Esophagus mucosa (tissue), 1 donor: ENCODE measurements at places on chromosomes 2 and 18.

DNA sequence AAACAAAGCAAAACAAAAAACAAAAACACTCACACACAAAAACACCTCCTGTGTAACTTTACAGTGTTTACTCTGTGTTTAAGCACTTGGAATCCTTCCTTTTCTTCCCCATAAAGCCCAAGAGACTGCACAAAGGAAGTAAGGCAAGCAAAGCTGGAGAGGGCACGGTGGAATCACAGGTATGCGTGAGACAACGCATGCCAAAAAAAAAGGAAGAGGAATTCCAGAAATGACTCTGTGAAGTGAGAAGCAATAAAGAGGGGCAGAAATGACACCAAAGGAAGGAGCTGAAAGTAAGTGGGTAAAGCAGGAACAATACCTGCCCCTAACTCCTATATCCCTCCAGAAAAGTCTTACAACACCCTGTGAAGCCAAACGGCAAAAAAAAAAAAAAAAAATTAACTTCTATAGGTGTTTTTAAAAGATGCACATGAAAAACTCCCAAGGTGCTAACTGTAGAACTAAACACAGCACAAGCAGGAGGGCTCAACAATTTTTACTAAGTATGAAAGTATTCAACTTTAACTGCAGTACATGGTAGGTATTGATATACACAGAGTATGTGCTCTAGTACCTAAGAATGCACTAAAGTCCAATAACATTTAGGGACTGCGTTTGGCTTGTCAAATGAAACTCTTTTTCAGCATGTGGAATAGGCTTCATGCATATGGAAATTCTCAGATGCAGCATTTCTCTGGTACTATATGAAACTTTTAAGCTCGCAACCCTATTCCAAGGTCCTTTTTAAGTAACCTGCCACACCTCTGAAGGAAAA lies 9.1 kb downstream of the RND3 start:
- no peak for ATAC-seq

- no peak for ATAC-seq
These were observed 72.1 kb upstream of the PARD3B start for GRCh38 chr2:204473224-204473623.

DNA sequence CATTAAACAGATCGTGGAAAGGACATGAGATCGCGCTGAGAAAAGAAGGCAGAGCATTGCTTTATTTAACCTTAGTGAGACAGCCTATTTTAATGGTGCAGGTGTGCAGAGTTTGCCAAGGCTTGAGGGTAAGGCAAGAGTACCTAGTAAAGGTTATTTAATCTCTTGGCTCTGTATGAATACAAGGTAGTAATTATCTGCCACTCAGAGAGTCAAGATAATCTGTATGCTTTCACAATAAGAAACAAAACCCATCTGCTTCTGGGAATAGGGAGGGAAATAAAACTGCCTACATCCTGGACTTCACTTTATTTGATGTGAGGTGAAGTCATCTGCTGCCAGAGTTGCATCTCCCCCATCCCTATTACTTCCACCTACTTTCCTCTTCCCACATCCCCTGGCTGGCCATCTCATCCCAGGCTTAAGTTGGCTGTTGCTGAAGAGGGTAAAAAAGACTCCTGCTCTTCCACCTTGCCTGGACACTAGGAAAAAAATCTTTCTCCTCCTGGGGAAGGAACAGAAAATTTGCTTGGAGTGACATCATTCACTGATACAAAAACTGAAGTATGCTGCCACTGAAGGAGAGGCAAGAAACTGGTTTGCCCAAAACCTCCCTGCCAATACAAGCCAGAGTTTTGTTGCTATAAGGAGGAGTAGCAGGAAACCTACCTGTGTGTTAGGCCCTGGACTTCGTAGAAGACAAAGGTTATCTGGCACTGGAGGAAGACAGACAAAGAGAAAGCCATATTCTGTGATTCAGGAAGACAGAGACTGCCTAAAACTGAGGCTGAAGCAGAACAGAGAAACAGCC lies 35.8 kb upstream of the ARHGAP25 start:
- peak; percentile 91 for ATAC-seq

DNA sequence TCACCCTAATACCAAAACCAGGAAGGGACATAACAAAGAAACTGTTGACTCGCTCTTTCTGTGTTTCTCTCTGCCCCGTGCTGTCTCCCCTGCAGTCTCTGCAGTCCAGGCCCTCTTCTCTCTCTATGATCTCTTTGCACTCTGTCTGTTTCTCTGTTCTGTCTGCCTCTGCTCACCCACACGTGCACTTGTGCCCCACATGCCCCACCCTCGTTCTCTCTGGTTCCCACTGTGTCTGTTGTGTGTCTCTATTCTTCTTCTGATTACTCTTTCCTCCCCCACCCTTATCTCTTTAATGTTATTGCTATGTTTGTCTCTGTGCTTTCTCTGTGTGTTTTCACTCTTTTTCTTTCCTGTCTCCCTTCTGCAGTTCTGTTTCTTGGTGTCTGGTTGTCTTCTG lies 54.0 kb downstream of the NAT8 start:
- no peak for ATAC-seq

DNA sequence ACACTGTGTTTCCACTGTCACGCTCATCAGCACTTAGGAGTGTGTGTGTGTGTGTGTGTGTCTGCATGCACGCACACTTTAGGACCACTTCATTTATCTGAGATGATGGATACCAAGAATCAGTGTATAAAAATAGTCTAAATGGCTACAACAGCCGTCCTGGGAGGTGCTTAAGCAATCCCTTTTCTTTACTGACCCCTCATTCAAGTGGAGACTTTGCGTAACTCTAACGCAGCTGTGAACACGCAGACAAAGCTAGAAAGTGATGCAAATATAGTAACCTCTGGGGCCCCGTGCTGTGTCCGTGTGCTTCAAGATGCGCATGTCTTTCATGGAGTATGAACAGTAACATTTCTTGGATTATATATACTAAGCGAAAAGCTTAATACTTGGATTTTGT lies 40.4 kb upstream of the RBM44 start:
- no peak for ATAC-seq

DNA sequence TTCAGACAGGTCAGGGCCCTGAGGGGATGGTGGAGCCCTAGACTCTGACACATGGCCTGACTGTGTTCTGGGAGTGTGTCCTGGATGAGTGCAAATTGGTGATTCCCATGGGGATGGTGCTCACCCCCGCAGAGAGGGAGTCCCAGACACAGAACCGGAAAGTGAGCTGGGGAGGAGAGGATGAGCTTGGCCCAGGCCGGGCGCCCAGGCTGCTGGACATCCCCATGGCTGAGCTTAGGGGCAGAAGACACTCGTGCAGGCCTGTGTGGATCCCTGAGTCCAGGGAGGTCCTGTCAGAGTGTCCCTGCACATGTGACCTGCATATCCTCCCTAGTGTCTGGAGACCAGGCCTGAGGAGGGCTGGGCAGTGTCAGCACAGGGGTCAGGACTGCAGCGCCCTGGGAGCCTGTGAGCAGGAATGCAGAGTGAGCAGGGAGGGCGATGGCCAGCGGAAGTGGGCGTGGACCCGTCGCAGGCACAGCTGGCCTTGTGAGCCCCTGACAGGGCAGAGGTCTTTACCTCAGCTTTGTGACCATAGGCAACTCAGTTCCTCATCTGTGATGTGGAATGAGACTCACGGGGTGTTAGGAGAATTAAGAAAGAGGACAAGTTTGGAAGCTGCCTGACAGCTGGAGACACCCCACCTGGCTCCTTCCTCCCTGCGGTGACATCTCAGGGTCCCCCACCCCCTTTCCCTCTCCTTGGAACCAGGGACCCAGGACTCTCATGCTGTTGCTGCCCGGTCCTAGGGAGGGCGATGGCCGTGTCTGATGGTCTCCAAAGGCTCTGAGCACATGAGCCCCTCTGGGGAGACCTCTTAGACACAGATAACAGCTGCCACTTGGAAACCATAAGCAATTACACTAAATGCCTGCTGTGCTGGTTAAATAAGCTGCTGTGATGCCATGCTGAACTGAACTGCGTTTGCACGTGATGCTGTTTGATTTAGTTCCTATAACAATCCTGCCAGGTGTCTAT lies 62.6 kb upstream of the HS6ST1 start:
- ATAC-seq: no peak

DNA sequence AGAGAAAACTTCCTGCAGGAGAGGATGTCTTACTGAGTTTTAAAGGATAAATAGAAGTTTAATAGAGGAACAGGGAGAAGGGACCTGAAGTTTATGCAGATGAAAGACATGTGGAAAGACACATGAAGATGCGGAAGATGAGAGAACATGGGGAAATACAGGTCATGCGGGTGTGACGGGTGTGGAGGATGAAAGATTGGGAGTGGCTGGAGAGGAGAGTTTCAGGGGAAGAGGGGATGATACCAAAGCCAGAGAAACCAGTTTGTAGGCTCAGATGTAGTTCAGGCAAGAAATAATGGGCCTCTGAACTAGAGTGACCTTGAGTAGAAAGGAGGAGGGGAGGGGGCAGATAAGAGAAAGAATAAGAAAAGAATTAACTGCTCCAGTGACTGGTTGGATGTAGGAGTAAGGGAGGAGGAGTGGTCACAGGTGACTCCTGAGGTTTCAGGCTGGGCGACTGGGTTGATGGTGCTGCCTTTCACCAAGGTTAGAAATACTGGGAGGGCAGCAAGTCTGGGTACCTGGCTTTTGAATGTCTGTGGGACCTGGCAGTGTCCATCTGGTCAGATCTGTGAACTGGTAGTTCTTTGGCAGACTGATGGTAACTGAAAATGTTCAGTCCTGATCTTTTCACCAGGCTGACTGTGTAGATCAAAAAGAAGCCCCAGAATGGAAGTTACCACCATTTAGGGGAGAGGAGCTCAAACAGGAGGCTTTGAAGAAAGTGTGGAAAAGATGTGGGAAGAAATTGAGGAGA lies 69.4 kb downstream of the TET3 start:
- ATAC-seq: peak; percentile 96

DNA sequence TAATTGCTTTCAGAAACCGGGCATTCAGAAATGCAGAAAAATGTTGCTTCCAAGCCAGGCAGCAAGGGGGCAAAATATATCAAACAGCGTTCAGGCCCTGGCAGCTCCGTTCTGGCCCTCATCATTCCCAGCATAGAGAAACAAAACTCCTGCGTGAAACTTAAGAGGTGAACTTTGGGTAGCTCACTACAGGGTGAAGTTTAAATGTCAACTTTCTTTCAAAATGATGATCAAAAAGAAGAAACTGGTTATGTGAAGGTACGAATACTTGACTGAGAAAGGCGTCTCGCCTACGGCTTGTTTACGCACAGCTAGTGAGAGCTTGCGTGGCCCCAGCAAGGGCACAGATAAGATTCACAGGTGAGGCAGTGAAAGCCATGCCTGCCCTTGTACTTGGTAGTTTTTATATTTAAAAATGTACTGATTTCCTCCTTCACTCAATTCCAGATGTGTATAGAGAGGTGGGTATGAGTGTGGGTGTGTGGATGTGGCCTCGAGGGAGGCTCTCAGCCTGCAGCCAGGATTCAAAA lies 127.5 kb downstream of the NFATC1 start:
- ATAC-seq: no peak

DNA sequence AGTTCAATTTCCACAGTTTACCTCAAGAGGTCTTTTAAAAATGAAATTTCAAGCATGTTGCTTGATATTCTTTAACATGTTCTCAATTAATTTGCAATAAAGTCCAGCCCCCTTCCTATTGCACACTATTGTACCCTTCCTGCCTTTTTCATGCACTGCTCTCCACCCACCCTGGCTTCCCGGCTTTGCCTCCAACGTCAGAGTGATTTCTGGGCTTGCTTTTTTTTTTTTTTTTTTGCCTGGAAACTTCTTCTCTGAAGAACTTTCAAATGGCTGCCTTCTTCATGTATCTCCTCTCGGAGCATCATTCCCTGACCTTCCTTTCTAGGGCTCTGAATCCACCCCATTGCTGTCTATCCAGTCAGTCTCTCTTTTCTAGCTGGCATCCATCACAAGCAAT lies 24.4 kb upstream of the CYP1B1 start:
- ATAC-seq: no peak

DNA sequence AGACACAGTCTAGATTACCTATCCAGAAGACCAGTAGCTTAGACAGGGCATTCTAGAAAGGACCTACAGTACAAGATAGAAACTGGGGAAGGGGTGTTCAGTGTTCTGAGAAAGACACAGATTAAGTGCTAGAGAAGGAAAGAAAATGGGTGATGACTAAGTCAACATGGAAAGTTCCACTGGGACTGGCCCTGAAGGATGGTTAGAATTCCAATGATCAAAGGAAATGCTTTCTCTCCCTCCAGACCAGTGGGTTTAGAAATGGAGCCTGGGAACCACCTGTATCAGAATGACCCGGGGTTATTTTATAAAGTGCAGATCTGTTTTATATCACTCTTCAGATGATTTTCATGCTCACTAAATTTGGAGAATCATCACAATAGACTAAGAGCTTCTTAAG lies 5.8 kb upstream of the COLEC12 start:
- no peak for ATAC-seq

DNA sequence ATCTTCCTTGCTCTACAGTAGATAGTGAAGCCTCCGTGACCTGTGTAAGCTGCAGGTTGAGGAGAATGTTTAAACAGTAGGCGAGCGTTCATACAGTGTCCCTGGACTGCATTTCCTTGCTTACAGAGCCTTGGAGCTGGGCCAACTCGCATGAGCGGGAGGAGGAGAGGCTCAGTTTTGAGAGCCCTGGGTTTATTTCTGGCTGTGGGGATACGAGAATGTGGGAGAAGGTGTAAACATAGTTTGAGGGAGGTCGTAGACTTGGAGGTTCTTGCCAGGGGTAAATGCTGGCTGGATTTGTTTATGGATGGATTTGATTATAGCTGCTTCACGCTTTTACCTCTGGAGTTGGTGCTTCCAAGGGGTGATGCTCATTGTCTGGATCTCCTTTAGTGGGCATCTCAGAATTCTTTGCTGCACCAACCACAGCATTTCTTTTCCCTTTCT lies 20.8 kb downstream of the CRIM1 start:
- ATAC-seq: peak; percentile 33

DNA sequence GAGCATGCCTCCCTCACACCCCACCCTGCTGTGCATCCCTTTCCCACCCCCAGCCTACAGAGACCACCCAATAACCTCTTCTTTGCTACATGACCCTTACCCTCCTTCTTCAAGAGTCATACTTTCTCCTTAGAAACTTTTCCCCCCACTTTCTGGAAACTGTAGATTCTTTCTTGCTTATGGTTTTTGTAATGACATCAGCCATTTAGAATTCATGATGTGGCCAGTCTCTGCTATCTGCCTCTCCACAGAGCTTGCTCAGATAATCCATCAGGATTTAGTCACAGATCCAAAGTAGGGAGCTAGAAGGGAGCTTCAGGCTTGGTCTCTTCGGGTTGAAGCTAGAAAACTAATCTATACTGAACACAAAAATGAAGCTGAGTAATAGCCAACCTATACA lies 36.5 kb downstream of the GALM start:
- no peak for ATAC-seq
